NCI-H524 treated with DMSO at 0.1 percent for 48 hours (cell line): ENCODE measurements at places on chromosomes 5 and 9.

DNA sequence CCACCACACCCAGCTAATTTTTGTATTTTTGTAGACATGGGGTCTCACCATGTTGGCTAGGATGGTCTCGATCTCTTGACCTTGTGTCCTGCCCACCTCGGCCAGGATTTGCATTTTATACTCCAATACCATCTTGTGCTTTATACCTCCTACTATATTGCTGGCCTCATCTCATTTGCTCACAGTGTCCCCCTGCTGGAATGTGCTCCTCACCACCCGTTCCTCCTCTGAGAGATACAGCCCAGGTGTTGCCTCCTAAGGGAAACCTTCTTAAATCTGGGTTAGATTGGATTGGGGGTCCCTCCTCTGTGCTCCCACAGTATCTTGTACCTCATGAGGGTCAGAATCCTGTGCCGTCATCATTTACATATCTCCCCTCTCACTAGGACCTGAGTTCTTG is 131.7 kb downstream of the PAPPA start:
- no peak for DNase-seq

- DNase-seq: peak; percentile 1
These were observed 859 bp downstream of the CSNK1G3 start for GRCh38 chr5:123512611-123513461.

- peak; percentile 15 for DNase-seq
These were observed 387.9 kb downstream of the RAB3C start for GRCh38 chr5:58970766-58971165.

DNA sequence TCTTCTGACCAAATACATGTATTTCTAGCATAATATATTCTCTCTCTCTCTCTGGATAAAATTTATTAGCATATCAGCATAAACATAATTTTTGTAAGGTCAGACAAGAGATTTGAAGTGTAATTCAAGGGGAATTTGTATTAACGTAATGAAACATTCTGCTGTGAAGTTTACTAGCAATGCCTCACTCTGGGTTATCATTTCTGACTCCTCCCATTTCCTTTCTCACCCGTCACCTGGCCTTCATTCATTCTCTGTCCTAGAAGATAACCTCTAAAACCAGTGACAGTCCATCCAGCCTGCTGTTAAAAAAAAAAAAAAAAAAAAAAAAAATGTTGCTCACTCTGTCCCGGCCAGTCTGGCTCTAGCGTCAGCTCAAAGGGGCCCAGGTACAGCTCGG is 27.1 kb downstream of the GRAMD2B start:
- DNase-seq: no peak

- no peak for DNase-seq
These were observed 9.4 kb downstream of the FLT4 start for GRCh38 chr5:180639741-180640610.

DNA sequence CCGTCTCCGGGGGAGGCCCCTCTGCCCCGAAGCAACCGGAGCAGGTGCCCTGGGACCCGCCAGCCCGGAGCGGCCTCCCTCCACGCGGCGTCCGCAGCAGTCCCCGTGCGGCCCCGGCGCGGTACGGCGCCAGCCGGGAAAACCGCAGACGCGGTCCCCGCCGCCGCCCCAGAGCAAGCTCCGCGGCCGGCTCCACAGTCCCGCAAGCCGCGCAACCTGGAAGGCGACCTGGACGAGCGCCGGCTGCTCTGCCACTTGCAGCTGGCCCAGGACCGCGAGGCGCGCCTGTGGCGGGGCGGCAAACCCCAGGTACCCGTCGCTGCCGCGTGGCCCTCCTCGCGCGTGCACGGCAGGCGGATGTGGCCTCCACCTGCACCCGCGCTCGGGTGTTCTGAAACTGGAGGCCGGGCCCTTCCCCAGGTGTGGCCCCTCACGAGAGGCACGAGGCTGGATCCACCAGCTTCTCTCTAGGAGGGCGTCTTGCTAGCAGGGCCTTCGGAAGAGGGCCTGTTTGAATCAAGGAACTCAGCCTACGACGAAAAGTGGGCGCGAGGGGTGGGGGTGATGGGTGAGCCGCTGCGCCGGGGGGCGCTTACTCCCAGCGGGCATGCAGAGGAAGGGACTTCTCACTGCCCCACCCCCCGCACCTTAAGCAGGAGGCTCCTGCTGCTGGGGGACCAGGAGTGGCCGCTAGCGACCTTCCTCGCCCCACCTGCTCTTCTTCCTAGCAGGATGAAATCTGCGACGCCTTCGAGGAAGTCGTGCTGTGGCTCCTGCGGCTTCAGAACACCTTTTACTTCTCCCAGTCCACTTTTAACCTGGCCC is 602 bp downstream of the CCNI2 start:
- DNase-seq: no peak

- no peak for DNase-seq
These were observed 4.1 kb upstream of the APC start for GRCh38 chr5:112733586-112733985.

DNA sequence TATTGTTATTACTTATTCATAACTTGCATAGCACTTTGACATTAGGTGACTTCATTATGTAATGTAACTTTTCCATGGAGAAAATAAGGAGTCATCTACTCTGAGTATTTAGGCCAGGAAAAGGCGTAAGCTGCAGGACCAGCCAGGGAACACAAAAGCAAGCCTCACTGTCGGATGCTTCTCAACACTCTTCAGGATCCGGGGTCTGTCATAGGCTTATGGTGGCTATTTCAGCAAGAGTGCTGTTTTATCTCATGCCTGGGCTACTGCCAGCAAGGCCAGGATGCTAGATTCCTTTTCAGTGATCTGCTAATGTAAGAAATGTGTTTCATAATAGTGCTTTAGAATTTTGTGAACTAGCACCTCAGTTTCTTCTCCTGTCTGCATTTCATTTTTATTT is 162.4 kb downstream of the CHSY3 start:
- DNase-seq: no peak

GRCh38 chr9:38671372-38671731 is 48.6 kb downstream of the FAM240B start:
- no peak for DNase-seq

- DNase-seq: no peak
These were observed 371.6 kb downstream of the KDM4C start for GRCh38 chr9:7129391-7129790.

- DNase-seq: no peak
These were observed 13.5 kb upstream of the SFXN1 start for GRCh38 chr5:175464942-175465233.

DNA sequence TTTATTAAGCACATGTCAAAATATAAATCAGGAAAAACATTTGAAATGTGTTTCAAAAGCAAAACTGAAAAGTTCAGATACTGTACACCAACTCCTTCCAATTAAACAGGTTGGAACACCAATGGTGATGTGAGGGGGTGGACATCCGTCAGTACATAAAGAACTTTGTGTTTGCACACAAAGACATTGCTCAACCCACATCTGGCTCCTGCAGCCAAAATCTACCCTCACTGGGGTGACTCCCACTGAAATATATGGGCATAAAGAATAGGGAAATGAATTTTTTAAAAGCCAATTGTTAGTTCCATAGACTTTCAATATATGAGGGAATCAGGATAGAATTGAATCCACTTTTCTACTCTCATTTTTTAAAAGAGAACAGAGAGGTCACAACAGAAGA is 63.9 kb downstream of the MEGF9 start:
- DNase-seq: no peak

DNA sequence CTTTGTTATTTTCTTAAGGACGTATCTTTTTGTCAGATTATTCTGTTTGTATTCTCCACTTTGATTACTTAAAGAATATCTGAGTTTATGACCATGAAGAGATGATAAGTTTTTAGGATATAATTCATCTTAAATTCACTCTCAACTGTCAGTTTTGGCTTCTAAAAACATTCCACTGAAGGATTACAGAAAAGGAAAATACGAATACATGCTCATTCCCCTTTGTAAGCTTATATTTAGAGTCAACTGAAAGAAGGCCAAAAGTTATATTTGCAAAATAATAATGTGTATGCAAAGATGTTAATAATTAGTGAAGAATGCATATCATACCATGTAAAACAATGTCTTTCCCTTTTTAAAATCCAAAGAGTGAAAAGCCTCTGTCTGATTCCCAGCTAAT is 52.5 kb downstream of the ZNF474 start:
- no peak for DNase-seq

DNA sequence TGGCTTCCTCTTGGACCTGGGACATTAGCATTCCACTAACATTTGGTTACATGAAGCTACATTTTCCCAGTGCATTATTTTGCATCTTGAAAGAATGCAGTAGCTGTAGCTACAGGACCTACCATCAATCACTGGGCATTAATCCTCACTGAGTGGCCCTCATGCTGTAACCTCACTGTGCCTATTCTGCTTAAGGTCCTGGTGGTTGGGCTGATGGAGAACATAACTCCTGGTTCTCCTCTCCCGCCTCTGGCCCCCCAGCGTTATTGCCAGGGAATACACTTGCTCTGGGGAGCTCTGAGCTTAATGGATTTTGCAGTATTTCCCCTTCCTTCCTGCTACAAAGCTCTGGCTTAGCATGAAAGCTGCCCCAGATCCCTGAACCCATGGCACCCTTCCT is 111.5 kb upstream of the EQTN start:
- DNase-seq: no peak

DNA sequence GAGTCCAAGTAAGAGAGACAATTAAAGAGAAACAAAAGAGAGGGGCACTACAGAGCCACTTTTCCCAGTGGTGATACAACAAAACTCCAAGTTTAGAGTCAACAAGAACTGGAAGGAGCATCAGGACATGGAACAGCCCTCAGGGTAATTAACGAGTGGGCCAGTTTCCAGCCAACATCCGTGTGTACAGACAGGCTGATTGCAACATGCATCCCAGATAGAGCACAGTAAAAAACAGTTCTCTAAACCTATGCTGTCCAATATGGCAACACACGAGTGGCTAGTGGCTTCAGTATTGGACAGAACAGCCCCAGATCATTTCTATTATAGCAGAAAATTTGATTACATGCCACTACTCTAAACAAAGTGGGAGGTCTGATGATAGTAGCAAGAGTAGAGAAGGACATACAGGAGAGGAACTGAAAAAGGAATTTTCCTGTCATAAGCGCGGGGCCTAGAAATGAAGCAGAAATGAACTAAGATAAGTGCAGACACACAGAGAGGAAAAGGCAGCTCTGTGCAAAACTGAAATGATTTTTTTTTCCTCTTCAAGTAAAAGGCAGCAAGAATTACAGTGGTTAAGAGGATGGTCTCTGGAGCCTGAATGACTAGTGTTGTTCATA is 175.6 kb upstream of the CCNG1 start:
- DNase-seq: no peak

DNA sequence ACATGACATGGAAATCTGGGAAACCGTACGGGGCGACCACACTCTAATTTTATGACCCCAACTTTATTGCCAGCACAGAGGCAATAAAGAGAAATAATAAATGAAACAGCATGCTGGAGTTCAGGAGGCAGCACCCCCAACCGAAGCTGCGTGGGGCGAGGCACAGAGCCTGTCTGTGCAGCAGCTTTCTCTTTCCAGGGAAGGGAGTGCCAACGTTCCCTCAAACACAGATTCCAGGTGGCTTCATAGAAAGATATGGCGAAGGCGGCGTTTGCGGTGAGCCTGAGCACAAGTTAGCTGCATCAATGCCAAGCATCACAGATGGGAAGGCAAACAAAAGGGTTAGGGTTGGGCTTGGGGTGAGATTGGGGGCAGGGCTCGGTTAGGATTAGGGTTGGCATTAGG is 114.8 kb downstream of the HSD17B3 start:
- no peak for DNase-seq

GRCh38 chr5:96615223-96615622 is 47.0 kb upstream of the CAST start:
- DNase-seq: no peak

GRCh38 chr5:134873494-134873893 is 677 bp upstream of the TXNDC15 start:
- no peak for DNase-seq

DNA sequence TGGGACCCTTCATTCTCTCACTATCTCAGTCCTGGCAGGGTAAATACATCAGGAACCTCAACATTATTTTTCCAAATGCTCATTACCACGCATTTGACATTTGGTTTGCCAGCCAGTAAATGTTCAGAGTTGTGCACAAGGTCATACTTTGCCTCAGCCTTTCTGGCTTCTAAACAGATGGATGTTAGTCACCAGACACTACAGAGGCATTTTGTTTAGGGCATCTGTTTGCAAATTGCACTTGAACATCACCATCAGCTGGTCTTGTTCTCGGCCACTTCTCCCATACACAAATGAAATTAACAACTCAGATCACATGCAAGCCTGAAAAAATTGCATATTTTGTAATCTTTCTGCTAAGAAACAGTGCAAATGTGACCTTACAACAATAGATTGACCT is 75.0 kb upstream of the SLC1A1 start:
- no peak for DNase-seq

DNA sequence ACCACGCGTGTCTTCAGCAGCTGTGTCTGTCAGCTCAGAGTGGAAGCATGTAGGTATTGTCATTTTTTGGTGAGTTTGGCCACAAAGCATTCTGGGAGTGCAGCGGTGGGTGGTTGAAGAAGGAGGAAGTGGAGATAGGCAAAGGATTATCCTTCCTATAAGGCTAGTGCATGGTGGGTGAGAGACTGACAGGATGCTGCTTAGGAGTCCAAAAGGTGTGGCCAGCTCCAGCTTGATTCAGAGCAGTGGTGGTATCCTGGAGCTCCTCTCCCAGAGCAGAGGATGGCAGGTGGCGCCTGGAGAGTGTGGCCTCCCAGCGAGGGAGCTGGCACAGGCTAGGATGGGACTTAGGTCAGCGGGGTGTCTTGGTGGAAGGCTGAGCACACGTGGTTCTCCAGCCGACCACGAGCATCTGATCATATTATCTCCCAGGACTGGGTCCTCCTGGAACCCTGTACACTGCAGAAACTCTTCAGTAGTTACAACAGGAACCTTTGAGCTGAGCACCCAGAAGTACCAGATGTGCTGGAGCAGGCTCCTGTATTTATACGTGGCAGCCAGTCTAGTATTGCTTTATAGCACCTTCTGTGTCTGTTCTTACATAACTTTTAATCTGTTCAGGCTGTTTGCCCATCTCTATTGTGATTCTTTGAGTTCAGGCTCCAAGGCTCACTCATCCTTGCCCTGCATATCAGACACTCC is 29.6 kb downstream of the MAML1 start:
- DNase-seq: peak; percentile 32
